ENCODE measurements at places on chromosomes 11 and 22. TPM values are rescaled to one million over a fixed set of nuclear protein-coding genes. Genes with fewer than 3 reads are reported as not detected.

CTSF gene
- 25.4 TPM for polyA plus RNA-seq

DNA sequence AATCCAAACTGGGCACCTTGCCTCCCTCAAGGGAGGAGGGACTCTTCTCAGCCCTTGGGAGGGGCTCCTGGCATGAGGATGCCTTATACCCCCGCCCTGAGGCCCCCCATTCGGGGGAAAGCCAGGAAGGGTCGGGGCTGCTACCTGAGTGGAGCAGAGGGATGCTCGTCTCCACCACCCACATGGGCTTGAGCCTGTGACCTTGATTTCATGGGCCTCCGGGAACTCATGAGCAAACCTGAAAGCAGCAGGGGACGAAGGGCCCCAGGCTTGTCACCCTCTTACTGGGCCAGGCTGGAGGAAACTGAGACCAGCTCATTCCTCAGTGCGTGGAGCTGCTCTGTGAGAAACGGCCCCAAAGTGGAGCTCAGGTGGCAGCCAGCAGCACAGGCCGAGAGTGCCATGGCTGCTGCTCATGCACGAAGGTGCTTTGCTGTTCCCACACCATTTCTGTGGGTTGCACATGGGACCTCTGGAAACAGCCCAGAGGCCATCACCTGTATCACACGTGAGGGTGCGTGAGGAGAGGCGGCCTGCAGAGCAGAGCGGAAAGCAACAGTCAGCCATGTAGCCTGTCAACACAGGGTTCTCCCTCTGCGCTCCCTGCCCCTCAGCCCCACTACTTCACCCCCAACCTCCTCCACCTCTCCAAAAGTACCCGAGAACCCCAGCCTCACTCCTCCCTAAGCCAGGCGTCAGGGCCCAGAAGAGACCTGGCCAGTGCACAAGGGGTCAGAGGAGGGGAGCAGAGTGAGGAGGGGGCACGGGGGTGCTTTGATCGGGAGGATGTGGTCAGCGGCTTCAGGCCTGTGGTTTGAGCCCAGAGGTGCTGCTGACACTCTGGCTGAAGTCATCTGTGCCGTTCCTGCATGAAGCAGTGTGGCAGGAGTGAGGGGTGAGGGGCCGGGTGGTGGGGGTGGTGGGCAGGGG is 14.1 kb upstream of the IL2RB start:
- DNase-seq = no peak

GRCh38 chr11:78418584-78419211 is 1.1 kb upstream of the GAB2 start:
- DNase-seq = no peak

FAM181B gene
- 0.19 TPM for polyA plus RNA-seq

DNA sequence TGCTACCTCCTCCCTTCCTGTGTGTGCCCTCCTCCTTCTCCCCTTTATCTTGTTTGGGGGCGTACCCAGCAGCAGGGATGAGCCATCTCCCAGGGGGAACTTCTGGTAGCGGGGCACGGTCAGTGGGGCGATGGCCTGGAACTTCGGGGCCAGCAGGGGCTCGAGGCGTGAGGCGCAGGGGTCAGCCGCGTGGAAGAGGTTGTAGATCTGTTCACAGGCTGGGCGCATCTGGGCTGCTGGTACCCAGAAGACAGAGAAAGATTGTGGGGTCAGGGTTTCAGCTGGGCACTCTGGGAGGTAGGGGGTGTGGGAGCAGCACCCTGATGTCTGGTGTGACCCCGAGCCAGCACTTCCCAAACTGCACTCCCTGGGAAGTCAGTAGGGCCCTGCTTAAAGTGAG is 9.1 kb downstream of the PITPNM1 start:
- no peak for DNase-seq

GRCh38 chr11:18790883-18791206 is 753 bp downstream of the PTPN5 start:
- DNase-seq = no peak

ZNF214 gene
- polyA plus RNA-seq = 2.4 TPM

- DNase-seq = peak; percentile 69
These were observed 781 bp upstream of the TEF start for GRCh38 chr22:41380993-41381328.

NPAS4 gene
- polyA plus RNA-seq = 0.58 TPM

SERHL2 gene
- 2.9 TPM for polyA plus RNA-seq

FDXACB1 gene
- 2.0 TPM for polyA plus RNA-seq

DNA sequence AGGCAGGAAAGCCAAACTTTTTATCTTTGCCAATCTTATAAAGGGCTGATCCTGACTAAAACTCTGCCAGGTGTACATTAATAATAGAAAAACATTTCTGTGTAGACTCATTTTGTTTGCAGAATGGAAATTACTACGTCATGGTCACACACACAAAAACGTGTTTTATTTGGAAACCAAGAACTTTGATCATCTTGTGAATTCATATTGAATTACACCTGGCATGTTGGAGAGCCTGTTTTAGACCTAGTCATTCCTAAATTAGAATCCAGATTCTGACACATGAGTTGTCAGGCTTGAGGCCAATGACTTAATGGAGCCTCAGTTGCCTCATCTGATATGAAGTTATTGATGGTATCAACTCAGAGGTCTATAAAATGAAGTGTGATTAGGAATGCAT is 235.6 kb upstream of the TENM4 start:
- DNase-seq = no peak

DNA sequence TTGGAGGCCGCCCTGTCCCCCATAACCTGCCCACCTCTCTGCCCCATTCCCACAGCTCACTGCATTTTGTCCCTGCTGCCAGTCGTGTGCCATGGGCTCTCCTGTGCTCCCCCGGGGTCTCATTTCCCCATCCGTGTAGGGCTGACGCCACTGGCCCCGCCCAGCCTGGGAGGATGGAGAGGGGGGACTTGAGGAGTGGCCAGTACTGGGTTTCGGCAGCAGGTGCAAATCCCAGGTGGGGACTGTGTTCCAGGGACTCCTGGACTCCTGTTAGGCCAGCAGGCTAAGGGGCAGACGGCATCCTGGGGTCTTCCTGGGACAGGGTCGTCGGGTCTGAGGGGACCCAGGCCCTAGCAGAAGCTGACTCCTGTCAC is 1.2 kb upstream of the MYO7A start:
- no peak for DNase-seq

GRCh38 chr11:9838229-9838628 is 174.4 kb downstream of the SWAP70 start:
- DNase-seq = no peak

DNA sequence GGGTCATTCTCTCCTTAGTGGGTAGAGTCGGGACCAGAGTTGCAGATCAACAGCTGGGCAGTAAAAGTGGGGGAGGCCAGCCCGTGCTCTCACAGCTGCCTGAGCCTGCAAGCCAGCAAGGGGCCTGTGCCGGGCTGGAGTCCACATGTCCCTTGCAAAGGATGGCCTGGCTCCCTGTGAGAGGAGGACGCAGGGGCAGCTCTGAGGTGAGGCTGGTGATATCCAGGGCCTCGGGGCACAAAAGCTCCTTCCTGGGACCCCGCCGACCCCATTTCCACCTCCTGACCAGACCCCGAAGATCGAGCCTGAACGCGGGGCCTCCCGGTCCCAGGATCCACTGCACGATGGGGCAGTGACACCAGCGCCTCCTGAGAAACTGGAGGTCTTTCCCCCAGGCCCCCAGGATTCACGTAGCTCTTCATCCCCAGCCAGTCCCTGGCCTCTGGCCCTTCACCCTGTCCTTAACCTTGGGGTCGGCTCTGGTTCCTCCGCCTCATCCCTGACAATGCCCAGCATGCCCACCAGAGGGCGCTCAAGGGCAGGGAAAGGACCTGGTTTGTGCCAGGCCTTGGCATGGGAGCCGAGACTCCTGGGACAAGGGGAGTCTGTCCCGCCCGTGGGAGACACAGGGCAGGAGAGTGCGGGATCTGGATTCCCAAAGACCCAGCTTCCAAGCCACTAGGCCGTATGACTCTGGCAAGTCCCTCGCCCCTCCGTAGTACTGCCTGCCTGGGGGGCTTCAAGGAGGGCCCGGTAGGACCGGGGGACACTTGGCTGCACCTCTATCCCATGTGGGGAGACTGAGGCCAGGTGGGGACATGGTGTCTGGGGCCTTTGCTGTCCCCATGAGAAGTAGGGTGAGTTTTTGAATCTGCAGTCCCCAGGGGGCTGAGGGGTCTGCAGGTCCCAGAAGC is 17.8 kb upstream of the WNT7B start:
- DNase-seq = peak; percentile 56

GRCh38 chr11:35641171-35641897 is 21.2 kb upstream of the TRIM44 start:
- no peak for DNase-seq

DNA sequence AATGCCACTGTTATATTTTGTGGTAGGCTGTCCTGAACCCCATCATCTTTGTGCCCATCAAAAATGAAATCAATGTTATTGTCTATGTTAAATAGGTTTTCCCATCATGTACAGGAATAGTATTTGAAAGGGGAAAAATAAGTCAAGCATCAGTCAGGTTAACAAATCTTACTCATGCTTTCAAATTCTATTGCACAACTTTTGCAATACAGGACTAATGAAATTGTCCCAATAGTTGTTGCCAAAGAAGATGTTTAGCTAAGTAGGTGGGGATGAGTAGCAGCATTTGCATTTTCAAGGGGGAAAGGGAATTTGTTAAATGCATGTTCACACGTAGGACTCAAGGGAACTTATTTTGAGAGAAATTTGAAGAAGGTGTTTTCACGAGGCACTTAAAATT is 962.1 kb downstream of the JRKL start:
- DNase-seq = no peak

SEZ6L gene
- polyA plus RNA-seq = 0.48 TPM

DNA sequence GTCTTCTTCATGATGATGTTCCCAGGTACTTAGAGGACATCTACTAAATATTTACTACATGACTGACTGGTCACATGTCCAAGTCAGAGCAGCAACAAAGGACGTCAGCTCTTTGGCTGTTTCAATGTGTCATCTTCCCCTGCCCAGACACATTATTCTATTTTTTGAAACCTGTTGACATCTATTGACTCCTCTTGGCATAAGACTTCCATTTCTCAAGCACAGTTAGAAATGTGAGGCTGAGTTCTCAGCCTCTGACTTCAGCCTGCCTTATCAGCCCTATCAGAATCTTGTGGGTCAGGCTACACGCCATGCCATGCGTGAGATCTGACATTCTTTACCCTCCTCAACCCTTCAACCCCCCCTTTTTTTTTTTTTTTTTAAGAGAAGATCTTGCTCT is 63.8 kb downstream of the SC5D start:
- no peak for DNase-seq

SLC7A4 gene
- polyA plus RNA-seq = 0.67 TPM

DNA sequence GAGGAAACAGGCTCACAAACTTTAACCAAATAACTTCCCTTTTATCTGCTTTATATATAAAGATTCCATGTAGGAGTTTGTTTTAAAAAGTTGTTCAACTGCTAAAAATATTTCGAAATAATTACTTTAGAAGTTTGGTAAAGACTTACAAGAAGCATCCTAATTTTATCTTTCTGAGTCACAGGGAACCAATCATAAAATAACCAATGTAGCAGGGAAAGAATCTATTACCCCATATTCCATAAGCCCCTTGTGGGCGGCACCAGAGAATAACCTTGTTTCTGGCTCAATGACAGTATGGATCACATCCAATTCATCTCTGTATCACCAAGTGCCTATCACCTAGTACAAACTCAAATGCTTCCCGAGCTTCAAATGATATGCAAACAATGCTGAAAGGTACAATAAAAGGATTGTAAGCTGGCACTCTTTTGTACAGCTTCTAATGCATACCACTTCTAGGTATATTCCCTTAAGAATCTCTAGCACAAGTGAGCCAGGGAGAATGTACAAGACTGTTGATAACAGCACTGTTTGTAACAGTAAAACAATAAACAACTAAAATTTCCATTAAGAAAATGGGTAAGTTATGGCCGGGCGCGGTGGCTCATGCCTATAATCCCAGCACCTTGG is 158.4 kb downstream of the ATG16L2 start:
- no peak for DNase-seq

IL17REL gene
- polyA plus RNA-seq = not detected

All from muscle of back (tissue), 13 donors.